ENCODE measurements at places on chromosomes 7 and 10.
A peak's percentile ranks its signal among the peaks of the same experiment; 100 is the strongest.

- no peak for DNase-seq
Measured at GRCh38 chr7:47937711-47938573, 10.3 kb downstream of the PKD1L1 start.

GRCh38 chr7:159083001-159083697 lies 61.5 kb downstream of the VIPR2 start:
- no peak for DNase-seq

GRCh38 chr7:12923971-12924370 lies 236.5 kb downstream of the ARL4A start:
- DNase-seq: no peak

DNA sequence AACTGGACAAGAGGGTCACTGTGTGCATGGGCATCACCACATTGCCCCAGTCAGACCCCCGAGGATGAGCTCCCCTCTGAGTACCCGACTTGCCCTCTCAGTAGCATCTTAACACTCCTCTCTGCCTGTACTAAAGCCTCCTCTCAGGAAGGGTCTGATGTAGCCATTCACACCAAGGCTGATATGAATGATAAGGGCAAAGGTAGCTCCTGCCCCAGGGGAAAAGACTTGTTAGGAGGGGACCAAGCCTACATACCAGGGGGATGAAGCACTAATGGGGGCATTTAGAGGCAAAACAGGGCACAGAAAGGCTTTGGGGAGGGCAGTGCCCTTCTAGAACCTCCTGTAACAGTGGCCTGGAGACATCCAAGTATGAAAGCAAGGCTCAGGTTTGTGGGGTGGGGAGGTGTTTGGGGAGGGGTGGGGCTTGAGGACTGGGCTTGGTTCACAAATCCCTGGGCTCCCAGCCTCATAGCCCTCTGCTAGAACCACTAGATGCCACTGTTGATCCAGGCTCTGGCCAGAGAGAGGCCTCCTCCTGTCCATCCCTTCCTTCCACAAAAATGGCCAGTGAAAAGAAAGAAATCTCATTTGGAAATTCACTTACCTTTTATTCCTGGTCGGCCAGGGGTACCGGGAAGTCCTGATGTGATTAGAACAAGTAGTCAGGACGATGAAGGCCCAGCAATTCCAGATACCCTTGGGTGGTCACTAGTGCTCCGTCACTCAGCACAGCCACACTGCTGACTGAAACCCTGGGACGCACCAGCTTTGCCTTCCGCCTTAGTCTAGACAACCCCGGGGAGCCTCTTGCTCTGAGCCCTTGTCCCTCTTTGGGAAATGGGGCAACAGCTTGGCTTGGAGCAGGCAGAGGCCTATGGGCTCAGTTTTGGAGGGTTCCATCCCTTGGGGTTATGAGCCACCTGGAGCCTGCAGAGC lies 40.3 kb downstream of the COL17A1 start:
- no peak for DNase-seq

DNA sequence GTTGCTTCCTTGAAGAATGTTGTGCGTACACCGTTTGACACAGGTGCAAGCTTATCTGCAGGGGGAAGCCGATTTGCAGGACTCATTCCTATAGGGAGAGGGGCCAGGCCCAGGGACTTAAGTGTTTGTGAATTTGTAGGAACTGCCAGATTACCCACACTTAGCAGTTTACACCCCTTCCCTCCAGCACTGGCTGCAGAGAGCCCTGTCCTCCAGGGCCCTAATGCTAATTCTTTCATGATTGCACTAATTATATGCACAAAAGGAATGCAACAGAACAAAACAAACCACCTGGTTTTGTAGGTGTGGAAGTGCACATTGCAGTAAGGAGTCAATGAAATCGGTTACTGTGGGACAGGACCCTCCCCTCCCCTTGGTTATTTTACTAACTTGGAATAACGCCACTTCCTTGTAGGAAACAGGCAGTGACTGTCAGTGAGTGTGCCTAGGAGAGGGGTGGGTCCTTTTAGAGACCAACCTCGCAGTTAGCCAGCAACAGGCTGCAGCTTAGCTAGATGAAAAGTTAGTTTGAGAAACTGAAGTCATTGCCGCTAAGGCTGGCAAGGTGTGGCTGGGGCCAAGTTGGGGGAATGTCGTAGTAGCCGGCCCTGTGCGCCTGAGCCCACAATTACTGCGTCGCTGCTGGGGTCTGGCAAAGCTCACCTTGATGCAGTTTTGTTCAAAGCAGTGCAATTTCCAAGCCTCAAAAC lies 60.6 kb downstream of the CUX1 start:
- no peak for DNase-seq

GRCh38 chr7:104814126-104814525 lies 199.9 kb upstream of the KMT2E start:
- no peak for DNase-seq

DNA sequence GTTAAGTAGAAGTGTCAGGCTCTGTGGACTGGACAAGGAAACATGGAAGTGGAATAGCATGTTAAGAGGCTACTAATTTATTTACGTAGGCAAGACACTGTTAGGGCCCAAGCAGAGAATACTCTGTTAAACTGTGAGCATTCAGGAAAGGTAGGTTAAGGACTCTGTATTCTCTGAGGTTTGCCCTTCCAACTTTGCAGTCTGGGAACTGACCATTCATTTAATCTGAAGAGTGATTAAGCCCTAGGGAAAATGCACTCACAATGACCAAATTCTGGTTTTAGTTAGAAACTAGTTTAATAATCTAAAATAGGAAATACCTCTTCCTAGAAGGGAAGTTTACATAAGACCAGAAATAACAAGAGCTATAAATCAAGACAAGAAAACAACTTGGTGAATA lies 266.6 kb downstream of the SUGCT start:
- DNase-seq: no peak

DNA sequence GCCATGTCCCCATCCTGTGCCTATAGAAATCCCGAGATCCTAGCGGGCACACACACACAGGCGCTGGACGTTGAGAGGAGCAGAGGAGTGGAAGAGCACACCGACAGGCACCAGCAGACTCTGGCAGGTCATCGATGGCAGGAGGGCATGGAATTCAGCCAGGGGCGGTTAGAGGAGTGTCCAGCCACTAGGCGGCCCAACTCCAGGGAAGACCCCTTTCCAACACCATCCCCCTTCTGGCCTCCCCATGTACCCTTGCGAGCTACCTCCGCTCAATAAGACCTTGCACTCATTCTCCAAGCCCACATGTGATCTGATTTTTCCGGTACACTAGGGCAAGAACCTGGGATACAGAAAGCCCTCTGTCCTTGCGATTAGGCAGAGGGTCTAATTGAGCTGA lies 356.0 kb upstream of the DPP6 start:
- no peak for DNase-seq

- DNase-seq: no peak
Measured at GRCh38 chr10:47160967-47161366, 139.0 kb upstream of the GDF10 start.

DNA sequence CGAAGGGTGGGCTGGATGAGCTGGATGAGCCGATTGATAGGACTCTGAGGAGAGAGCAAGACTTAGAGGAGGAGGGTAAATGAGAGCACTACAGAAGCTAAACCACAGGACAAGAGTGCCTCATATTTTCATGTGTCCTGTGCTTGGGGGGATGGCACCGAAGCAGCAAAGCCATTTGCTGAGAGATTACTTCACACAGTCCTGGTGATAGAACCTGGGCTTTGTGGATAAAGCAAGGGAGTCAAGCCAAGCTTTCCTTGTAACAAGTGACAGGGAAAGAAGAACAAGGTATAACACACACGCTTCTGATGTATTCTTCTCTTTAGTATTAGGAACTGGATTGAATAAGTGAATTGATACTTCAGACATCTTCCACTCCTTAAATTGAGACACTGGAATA lies 253.7 kb downstream of the ANKRD7 start:
- no peak for DNase-seq

- DNase-seq: no peak
Measured at GRCh38 chr7:26633557-26633956, 230.8 kb downstream of the SKAP2 start.

DNA sequence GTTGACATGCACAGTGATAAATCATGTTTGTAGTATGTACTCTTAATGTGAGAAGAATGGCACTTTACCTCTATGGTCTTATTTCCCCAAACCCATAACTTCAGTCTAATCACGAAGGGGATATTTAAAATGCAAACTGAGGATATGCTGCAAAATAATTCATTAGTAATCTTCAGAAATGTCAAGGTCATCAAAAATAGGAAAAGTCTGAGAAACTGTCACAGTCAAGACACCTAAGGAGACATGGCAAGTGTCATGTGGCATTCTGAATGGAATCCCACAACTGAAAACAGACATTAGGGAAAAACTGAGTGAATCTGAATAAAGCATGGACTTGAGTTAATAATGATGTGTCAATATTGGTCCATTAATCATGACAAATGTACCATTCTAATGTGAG lies 605.5 kb upstream of the ANKRD30A start:
- no peak for DNase-seq

GRCh38 chr7:36523371-36524101 lies 133.9 kb downstream of the ANLN start:
- DNase-seq: no peak

DNA sequence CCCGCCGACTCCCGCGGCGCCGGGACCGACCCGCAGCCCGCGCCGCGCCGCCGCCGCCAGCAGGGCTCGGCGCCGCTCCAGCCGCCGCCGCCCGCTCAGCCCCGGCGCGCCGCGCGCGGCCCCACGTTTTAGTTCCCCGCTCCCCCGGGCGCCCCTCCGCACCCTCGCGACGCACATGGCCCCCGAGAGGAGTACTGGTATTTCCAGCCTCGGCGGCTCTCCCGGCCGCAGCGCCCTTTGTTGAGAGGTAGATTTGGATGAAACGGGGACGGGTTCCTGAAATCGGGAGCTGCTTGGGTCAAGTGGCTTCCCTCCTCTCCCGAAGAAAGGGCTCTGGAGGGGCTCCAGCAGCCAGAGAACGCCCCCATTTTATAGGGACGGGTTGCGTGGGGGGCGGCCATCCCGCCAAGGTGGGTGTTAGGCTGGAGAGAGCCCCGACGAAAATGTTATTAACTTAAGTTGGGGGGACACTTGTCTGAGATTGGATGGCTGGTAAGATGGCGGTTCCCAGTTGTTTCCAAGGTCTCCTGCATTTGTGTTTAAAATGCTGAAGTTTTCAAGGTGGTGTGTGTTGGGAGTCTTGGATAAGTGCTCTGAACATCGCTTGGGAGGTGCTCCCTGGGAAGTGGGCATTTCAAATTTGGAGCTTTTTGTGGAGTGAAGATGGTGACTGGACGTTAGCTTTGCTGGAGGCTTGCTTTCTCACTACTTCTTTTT lies 1.2 kb downstream of the BMI1 start:
- DNase-seq: peak; percentile 68

DNA sequence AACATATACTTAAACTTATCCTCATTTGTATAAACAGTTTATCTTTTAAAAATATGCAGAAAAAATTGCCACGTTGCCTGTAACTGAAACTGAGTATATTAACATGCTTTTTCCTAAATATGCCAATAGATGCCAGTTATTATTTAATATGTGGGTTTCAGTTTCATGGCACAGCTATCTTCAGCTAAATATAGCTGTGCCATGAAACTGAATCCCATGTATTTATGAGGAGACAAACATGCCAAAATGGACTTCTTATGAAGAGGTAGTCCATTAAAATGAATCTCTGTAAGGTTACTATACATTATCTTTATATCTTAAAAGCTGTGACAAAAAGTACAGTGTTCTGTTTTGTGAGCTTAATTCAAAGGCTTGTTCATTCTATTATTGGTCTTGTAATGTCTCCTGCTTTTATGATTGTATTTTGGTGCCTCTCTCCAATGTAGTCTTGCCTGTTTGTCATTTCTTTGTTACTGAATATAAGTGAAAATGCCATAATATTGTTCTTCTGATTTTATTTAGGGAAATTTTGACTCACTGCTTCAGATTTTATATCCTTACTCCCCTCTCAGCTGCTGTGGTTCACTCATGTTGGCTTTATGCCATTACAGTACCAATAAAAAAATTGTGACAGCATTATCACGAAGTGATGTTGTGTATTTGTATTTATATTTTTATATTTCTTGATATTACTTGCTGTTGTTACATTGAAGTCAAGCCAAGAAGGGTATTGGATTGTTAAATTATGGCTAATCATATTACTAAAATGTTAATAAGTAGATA lies 34.3 kb upstream of the CACNA2D1 start:
- no peak for DNase-seq

- no peak for DNase-seq
Measured at GRCh38 chr10:93346108-93346507, 136.0 kb downstream of the MYOF start.

GRCh38 chr10:11906714-11907113 lies 83.6 kb downstream of the PROSER2 start:
- no peak for DNase-seq

DNA sequence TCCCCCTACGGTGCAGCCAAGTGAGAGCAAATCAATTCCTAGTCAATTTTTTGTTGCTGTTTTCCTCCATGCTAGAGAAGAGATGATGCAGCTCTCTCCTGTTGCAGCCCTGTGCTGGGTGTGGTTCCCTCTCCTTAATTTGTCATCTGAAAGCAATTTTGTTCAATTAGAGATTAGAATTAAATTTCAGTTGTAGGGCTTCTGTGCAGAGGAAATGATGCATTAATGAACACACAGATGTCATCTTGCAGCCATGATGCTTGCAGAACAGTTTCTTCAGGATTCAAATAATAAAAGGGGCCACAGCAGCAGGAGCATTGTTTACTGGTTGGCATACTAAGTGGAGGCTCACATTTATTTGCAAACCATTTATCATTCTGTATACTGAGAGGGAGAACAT lies 266.0 kb downstream of the AUTS2 start:
- no peak for DNase-seq

DNA sequence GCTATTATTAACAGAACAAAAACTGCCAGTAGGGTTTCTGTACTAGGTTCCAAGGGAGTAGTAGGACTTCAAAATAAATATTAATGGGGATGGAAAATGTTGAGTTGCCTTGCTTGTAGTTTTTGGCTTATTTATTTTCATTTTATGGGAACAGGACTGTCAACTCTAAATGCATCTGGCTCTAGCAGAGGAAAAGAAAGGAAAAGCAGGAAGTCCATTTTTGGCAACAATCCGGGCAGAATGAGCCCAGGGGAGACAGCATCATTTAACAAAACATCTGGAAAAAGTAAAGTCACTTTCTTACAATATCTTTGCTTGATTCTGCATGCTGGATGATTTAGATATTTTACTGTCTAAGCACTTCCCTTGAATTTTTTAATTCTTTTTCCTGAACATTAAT lies 69.4 kb downstream of the NOC3L start:
- peak; percentile 86 for DNase-seq

DNA sequence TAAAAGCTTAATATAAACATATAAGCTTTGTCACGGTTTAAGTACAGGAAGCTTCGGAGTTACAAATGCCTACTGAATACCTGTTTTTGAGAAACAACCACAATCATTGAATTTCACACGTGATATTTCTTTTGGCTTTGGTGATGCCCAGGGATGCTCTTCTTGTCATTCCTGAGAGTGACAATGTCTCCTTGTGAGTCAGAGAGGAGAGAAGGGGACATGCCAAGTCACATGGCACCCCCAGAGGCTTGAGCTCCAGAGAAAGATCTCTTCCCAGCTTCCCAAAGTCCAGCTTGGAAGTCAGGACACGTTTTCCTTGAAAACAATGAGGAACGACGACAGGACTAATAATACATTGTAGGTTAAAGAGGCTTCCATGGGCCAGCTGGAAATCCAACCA lies 242.4 kb downstream of the ARHGAP21 start:
- no peak for DNase-seq
